Stimulated activated CD4-positive, alpha-beta T cell treated with anti-CD3 and anti-CD28 coated beads, Interleukin-15, amount 100 ng/mL, for 24 hours (primary cell): ENCODE measurements at places on chromosomes 2 and 18.

- DNase-seq: no peak
These were observed 57.4 kb upstream of the MSH2 start for GRCh38 chr2:47345590-47345924.

DNA sequence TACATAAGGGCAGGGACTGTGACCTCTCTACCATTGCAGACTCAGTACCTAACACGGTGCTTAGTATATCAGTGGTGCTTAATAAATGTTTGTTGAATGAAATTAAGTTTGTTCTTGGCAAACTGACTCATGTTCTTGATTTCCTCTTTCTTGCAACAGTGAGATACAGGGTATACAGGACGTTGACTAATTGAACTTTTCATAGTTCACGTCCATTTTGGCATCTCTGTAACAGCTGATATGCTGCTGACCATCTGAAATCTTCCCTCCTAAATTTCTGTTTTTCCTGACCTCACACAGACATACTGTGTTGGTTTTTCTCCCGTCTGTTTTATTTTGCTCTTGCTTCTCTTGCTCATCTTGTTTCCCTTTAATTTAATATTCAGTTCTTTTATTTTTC, 44.2 kb downstream of the LHCGR start:
- DNase-seq: no peak

DNA sequence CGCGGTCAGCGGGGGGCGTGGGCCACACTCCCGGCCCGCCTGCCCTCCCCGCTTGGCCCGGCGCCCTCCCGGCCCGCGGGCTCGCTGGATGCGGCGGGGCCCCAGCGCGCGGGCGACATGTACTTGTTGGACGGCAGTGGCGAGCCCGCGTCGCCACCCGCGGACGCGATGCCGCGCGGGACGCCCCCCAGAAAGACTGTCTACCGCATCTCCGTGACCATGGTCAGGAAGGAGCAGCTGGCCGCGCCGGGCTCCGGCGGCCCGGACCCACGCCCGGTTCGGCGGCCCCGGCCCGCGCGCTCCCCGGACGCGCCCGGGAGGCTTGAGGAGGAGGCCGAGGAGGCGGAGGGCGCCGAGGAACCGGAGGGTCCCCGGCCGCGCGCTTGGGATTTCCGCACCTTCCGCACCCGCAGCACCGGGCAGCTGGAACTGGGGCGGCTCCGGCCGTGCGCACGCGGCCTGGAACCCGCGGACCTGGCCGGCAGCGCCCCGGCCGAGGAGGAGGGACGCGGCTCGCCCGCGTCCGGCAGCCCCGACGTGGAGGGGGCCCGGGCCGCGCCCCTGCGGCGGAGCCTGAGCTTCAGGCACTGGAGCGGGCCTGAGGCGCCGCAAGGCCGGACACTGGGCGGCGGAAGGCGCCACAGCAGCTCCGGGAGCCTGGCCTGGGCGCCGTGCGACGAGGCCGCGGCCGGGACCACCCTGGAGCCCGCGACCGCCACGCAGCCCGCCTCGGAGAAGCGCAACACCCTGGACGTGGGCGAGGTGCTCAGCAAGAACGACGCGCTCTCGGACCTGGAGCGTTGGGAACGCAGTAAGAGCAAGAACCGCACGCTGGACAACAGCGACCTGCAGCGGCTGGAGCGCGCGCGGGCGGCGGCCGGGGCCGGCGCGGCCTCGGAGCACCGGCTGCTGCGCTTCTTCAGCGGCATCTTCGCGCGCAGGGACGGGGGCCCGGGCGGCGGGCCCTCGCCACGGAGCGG, 176.4 kb downstream of the AGAP1 start:
- DNase-seq: no peak

- no peak for DNase-seq
These were observed 46.8 kb downstream of the RNF138 start for GRCh38 chr18:32138332-32138982.

- DNase-seq: no peak
These were observed 192.9 kb upstream of the NRXN1 start for GRCh38 chr2:51224790-51225189.

- no peak for DNase-seq
These were observed 19.1 kb upstream of the FHL2 start for GRCh38 chr2:105417857-105418436.

- DNase-seq: no peak
These were observed 135.2 kb downstream of the MCFD2 start for GRCh38 chr2:46780411-46780800.

- no peak for DNase-seq
These were observed 463.9 kb downstream of the STK39 start for GRCh38 chr2:167783261-167784083.
